ENCODE measurements at places on chromosomes 1 and 21.
A peak's percentile ranks its signal among the peaks of the same experiment; 100 is the strongest.

- DNase-seq, result no peak
Measured at GRCh38 chr1:41598325-41598724, 113.8 kb upstream of the EDN2 start.

- DNase-seq, result no peak
Measured at GRCh38 chr1:232548691-232549090, 81.2 kb downstream of the SIPA1L2 start.

DNA sequence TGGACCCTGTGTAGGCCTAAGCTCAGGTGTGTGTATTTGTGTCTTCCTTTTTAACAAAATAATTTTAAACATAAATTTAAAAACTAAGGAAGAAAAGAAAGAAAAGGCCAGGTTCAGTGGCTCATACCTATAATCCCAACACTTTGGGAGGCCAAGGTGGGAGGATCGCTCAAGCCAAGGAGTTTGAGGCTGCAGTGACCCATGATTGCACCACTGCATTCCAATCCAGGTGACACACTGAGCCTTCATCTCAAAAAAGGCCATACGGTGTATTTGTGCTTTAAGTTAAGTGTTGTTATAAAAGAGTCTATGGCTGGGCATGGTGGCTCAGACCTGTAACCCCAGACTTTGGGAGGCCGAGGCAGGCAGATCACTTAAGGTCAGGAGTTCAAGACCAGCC, 8.3 kb downstream of the RAB3B start:
- DNase-seq, result no peak

DNA sequence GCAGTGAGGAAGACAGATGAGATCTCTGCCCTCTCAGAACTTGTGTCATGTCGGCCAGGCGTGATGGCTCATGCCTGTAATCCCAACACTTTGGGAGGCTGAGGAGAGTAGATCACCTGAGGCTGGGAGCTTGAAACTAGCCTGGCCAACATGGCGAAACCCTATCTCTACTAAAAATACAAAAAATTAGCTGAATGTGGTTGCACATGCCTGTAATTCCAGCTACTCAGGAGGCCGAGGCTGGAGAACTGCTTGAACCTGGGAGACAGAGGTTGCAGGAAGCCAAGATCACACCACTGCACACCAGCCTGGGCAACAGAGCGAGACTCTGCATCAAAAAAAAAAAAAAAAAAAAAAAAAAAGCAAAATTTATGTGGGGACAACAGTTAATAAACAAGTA, 40.9 kb upstream of the RALGPS2 start:
- no peak for DNase-seq

- DNase-seq, result no peak
Measured at GRCh38 chr1:91700332-91700731, 185.6 kb downstream of the TGFBR3 start.

DNA sequence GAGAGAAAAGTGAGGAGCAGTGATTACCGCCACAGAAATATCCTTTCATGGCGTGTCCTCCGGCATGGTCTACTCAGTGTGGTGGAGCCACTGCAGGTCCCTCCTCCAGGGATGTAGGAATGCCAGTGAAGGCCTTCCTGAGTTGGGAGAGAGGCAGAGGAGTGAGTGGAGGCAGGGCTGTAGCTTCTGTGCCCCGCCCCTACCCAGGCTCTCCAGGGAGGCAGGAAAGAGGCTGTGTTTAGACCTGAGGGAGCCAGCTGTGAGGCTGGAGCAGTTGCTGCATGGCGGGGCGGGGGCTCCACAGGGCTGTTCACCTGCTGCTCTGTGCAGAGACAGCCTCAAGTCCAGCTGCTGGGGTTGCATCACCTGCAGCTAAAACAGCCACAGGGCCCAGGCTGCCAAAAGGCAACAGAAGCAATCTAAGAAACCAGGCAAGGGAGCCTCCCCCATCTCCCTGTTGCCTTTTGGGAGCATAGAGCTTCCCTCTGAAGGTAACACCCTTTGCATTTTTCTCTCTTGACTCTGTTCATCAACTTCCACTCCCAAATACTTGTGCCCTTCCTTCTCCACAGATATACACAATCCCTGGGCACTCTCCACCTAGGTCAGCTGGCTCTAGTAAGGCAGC, 801 bp upstream of the ANXA9 start:
- no peak for DNase-seq

DNA sequence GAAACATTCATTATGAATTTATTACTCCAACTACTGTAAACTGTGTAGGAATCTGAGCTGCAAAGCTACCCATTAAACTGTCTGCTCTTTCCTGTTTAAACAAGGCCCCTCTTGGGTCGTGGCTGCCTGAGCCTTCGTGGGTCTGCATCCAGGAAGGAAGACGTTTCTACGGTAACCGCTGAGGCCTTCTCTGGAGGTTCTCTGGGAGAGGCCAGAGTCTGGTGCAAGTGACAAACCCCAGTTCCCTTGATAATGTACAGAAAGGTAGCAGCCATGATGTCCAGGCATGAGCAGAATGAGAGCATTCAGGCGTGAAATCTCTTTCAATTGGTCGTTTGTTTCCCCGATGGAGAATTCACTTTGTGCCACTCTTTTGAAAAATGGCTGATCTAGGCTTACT, 350.2 kb downstream of the PLPP3 start:
- DNase-seq, result no peak

DNA sequence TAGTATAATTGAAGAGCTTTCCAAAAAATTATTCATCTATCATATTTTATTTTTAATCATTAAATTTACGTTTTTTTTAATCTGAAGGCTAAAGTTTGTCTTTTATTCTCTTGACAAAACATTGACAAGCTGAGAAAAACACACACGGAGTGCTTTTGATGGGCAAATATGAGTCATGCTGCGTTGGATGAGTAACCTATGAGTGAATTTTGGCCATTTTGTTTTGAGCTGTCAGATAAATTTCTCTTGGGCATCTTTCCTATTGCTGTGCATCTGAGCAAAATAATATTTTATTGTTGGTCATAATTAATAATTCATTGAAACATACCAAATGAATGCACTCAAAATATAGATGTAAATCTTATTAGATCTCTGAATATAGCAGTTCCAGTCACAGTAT, 1144.1 kb upstream of the ADGRL2 start:
- DNase-seq, result no peak

GRCh38 chr1:35554266-35555211, 2.7 kb downstream of the KIAA0319L start:
- DNase-seq, result no peak

DNA sequence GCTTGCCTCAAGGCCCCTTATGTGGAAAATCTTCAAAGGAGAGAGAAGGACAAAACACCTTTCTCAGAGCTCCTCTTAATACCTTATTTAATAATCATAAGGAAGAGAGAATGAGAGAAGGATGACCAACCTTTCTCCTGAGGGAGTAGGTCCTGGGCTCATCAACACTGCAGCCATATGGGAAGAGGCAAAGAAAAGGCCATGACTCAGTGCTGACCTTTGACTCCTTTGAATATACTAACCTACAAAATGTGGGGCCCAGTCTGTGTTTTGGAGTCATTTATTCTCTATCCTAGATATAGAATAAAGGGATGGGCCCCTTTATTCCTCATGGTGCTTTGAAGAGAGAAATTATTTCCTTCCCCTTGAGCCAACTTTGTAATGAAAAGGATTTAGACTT, 38.3 kb downstream of the CAMSAP2 start:
- DNase-seq, result no peak

- no peak for DNase-seq
Measured at GRCh38 chr21:28640326-28640725, 352.4 kb downstream of the LTN1 start.

- DNase-seq, result no peak
Measured at GRCh38 chr21:46482225-46482845, 23.6 kb downstream of the DIP2A start.

DNA sequence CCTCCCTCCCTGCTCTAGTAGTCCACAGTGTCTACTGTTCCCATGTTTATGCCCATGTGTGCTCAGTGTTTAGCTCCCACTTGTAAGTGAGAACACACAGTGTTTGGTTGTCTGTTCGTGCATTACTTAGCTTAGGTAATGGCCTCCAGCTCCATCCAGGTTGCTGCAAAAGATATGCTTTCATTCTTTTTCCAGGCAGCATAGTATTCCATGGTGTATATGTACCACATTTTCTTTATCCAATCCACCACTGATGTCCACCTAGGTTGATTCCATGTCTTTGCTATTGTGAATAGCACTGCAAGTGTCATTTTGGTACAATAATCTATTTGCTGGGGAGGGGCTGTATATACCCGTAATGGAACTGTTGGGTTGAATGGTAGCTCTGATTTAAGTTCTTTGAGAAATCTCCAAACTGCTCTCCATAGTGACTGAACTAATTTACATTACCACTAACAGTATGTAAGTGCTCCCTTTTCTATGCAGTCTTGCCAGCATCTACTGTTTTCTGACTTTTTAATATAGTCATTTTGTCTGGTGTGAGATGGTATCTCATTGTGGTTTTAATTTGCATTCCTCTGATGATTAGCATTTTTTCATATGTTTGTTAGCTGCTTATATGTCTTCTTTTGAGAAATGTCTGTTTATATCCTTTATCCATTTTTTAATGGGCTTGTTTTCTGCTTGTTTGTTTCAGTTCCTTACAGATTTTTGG, 191.9 kb upstream of the DMRTA2 start:
- DNase-seq, result no peak

DNA sequence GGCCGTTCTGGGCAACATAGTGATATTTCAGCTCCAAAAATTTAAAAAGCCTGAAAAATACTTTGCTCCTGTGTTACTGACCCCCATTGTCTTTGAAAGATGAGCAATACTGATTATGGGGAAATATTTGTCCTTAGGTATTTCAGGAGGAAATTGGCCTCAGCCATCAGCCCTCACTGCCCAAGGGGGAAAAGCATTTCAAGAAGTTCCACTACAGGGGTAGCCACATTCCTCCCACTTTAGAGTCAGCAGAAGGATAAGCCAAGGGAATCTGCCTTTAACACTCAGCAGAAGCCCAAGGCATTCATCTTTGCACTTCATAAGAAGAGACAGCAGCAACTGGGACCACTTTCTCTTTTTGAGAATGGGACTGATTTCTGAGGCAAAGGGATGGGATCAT, 40.5 kb upstream of the ZNF326 start:
- DNase-seq, result no peak

DNA sequence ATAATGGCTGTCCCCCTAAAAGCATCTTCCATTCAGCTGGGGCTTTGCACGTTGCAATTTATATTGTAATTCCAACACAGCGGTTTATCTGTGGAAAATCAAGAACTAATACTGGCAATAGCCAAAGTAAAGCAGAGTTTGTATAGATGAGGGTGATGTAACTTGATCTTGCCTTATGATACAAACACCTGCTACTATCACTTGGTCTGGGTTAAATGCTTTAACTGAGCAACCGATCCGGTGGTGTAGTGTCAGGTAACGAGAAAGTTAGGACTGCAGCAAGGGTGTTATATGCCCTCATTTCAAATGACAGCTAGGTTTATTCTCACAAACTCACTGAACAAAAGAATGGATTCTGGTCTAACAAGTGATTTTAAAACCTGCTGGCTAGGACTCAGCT, 47.3 kb upstream of the PLPPR4 start:
- DNase-seq, result no peak

GRCh38 chr21:26041431-26042180, 129.0 kb downstream of the APP start:
- DNase-seq, result no peak

DNA sequence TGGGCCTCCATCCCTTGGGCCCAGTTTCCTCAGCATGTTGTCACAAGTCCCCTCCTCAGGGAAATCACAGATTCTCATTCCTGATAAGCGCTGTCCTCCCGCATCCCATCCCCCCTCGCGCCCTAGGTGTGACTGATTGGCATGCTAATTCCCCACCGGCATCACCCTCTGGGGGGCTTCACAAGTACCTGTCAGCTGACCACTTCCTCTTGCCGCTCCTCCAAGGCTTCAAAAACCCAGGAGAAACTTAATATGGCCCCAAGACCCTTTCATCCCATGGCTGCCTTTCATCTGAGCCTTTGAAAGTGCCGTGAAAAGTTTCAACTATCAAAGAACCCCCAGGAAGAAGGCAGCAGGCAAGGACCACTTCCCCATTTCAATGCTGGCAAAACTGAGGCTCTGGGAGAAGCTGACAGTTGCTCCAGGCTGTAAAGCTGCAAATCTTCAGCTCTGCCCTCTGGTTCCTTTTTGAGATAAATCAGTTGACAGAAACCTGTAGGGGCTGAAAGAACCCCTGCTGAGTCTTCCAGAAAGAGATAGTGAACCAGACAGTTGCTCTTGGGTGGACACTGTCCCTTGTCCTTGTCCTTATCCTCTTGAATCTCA, 12.8 kb upstream of the MIXL1 start:
- DNase-seq, result no peak

- DNase-seq, result no peak
Measured at GRCh38 chr1:27868932-27869718, 3.2 kb upstream of the THEMIS2 start.

- no peak for DNase-seq
Measured at GRCh38 chr1:167706931-167707877, 14.6 kb upstream of the MPZL1 start.

DNA sequence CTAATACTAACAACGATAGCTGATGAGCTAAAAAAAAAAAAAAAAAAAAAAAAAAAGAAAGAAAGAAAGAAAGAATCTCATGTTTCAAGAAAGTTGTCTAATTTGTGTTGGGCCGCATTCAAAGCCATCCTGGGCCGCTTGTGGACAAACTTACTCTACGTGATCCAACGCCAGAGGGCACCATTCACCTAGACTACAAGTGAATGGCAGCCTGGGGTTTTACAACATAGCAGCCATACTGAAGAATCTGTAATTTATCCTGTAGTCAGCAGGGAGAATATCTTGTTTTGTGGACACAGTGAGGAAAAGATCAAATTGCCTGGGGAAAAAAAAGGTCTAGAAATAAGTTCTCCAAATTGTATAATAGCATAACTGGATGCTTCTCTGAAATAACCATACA, 47.0 kb downstream of the CYP2J2 start:
- peak; percentile 32 for DNase-seq

- DNase-seq, result no peak
Measured at GRCh38 chr1:62210960-62211359, 16.3 kb downstream of the L1TD1 start.

DNA sequence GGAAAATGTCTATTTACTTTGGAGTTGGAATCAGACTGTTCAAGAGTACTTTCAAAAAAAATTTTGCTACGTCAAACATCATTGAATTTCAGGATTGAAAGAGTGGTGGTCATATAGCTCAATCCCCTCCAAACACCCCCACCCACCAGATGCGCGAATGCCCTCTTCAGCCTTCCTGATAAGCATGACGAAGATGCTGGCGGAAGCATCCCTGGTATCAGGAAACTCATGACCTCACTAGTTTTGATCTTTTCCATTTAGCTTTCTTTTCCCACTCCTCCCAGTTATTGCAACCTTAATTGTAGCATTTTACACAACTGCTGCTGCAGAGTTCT, 104.4 kb downstream of the LEPR start:
- no peak for DNase-seq

GRCh38 chr1:238468068-238468467, 577.3 kb upstream of the ZP4 start:
- DNase-seq, result no peak

DNA sequence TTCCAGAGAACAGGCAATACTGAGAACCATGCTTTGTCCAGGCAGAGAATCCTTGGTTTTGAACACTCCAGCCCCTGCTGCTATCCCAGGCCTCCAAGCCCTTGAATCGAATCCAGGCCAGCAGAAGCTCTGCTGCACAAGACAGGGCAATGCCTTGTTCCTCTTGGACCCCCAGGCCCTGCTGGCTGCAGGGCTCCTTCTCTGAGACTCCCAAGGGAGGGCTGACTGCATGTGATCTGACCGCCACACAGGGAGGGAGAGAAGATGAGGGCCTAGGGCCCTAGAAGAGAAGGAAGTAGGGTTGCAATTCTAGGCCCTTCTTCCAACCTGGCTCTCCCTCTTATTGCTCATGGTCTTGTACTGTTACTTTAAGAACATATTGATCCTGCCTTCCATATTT, 160.6 kb upstream of the EDN2 start:
- no peak for DNase-seq

GRCh38 chr1:6267686-6268322, 6.9 kb upstream of the GPR153 start:
- DNase-seq, result no peak

Measured in Panc1 (cell line).